ENCODE measurements at places on chromosomes 6 and 20. TPM values are rescaled to one million over a fixed set of nuclear protein-coding genes. Genes with fewer than 3 reads are reported as not detected.
A peak's percentile ranks its signal among the peaks of the same experiment; 100 is the strongest.

CYP39A1 gene
- not detected for total RNA-seq

- peak; percentile 59 for DNase-seq
Observed at GRCh38 chr6:5995949-5996713, 10.6 kb downstream of the NRN1 start.

ECT2L gene
- total RNA-seq: not detected

- no peak for DNase-seq
Observed at GRCh38 chr6:3432416-3432815, 24.4 kb downstream of the SLC22A23 start.

- no peak for DNase-seq
Observed at GRCh38 chr6:106702451-106703110, 73.2 kb downstream of the QRSL1 start.

DNA sequence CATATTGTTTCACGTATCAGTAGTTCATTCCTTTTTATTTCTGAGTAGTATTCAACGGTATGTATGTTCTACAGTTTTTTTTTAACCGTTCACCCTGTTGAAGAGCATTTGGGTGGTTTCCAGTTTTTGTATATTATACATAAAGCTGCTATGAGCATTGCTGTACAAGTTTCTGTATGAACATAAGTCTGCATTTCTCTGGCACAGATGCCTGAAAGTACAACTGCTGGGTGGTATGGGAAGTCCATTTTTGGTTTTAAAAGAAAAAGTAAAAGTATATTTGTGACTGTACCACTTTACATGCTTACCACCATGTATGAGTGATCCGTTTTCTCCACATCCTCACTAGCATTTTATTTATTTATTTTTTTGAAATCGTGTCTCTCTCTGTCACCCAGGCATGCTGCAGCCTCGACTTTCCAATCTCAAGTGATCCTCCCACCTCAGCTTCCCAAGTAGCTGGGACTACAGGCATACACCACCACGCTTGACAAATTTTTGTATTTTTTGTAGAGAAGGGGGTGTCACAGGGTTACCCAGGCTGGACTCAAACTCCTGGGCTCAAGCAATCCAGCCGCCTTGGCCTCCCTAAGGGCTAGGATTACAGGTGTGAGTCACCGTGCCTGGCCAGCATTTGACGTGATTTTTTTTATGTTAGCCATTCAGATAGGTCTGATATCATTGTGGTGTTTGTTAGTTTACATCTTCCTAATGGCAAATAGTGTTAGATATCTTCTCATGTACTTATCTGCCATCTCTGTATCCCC is 11.0 kb upstream of the SIM1 start:
- no peak for DNase-seq

DNA sequence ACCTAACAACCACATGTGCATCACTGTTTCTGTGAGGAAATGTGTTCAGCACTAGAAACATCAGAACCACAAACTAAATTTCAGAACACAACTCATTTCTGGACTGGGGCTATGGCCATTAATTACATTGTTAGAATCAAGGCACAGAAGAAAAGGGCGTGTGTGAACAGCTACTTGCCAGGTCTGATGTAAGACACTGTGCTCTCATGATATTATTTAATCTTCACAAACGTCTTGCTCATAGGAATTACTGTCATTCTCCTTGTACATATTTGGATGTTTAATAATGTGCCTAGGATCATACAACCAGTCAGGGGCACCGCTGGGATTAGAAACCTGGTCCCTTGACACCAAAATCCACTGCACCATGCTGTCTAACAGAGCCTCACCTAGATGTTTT is 14.8 kb downstream of the ADGRF1 start:
- DNase-seq: no peak

- peak; percentile 42 for DNase-seq
Observed at GRCh38 chr6:84773431-84774156, 9.2 kb upstream of the TBX18 start.

DNA sequence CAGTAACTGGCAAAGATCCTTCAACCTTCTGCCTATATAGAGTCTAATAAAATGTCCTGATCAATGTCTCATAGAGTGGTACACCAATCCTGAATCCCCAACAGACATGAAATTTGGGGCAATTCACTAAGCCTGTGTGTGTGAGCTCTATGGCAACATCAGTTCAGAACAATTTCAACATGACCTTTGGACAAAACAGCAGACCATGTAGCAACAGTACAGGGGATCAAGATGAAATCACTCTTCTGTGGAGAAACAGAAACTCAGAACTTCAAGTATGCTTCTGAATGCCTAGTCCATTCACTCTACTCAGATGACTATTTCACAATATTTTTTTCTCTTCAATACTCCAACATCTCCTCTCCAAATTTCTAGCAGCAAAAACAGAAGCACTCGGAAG is 49.1 kb upstream of the OPRM1 start:
- DNase-seq: no peak

- DNase-seq: no peak
Observed at GRCh38 chr6:138372711-138373463, 4.8 kb upstream of the SMIM28 start.

GRCh38 chr6:125220712-125221111 is 67.1 kb downstream of the TPD52L1 start:
- no peak for DNase-seq

MOXD1 gene
- not detected for total RNA-seq

DNA sequence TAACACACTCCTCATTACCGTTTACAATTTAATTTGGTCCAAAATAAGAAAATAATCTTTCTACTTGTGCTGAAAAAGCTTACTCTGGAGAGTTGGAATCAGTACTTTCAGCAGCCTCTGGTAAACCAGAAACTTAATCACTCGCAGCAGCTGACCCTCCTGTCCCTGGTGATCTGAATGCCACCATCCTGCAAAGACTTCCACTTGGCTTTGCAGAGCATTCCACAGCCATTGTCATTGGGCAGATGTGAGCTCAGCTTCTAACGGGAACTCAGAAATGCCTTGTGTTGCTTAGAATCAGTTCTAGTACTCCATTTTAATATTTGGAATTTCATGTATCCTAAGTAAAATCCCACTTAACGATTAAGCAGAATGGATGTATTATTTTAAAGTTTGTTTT is 59.7 kb downstream of the PHACTR1 start:
- DNase-seq: no peak

- DNase-seq: no peak
Observed at GRCh38 chr6:76014626-76015530, 57.6 kb downstream of the IMPG1 start.

DNA sequence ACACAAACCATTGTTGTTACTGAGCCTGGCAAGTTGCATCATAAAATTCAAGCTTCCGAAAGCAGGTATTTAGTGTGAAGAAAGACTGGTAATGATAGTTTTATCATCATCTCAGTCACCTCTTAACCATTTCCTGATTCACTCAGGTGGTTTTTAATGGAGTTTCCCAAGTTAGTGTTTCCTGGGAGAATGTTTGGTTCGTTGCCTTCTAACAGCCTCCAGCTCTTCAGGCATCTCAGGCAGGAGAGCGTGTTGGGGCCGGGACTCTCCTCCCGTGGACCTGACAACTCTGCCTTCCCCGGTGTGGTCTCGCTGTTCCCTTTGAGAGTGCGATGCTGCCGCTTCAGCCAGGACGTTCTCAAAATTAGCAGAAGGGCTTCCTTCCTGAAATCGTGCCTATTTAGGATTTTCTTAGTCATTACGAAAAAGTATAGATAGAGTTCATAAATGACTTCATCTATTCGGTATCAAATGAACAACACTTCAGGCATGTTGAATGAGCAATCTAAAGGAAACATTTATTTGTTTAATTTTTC is 105.0 kb upstream of the QKI start:
- no peak for DNase-seq

GRCh38 chr6:3222506-3223038 is 4.9 kb downstream of the TUBB2B start:
- DNase-seq: no peak

KIF13A gene
- 0.54 TPM for total RNA-seq

DNA sequence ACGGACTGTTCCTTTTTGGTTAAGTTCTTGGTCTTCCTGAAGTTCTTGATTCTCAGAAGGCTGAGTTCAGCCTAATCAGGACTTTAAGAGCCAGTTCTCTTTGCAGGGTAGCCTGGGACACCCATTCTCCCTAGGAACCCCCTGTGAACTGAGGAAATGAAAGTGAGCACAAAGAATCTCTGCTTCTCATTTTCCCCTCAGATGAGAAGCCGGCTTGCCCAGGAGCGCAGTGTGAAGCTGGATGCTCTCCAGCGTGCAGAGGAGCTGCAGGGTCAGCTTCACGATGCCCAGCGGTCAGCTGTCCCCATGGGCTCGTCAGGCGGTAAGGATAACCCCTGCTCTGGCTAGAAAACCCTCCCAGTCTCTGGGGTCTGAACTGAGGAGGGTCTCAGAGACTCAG is 34.0 kb downstream of the CD164 start:
- DNase-seq: no peak

FILIP1 gene
- not detected for total RNA-seq

DPPA5 gene
- total RNA-seq: not detected

DNA sequence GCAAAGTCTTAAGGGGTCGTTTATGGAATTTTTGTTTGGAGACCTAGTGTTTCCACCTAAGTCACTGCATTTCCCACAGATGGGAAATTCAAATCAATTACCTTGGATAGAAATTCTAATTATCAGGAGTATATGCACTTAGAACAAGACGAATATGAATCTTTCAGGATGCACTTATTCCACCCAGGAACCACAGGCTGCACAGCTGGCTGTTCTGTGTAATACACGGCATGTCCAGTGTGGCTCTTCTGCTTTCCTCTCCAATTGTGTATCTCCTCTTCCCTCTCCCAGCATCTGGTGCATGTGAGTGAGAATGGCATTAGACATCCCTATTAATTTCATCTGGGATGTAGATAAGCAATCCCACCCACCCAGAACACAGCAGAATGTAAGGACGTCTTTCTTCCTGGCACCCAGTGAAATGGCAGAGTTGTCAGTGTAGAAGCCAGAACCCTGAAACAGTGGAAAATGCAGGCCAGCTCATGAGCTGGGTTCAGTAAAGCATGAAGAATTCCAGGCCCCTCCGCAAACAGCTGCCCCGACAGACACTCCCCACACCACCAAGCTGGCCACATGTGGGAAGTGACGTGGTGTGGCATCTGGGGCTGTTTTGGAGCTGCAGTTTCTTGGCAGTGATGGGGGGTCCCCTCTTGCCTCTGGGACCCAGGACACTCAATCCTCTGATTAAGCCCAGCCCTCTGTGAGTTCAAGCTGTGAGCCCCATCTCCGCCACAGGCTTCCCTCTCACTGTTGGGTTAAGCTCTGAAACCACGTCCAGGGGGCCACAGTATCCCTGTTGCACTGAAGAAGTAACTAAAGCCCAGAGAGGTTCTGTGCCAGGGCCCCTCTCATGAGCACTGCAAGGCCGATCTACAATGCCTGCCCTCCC is 180.1 kb upstream of the CST7 start:
- DNase-seq: no peak

C6orf163 gene
- total RNA-seq: 3.4 TPM

GRCh38 chr20:53174454-53174853 is 202.3 kb downstream of the TSHZ2 start:
- no peak for DNase-seq

SYNDIG1 gene
- total RNA-seq: not detected

MOG gene
- total RNA-seq: not detected

DNA sequence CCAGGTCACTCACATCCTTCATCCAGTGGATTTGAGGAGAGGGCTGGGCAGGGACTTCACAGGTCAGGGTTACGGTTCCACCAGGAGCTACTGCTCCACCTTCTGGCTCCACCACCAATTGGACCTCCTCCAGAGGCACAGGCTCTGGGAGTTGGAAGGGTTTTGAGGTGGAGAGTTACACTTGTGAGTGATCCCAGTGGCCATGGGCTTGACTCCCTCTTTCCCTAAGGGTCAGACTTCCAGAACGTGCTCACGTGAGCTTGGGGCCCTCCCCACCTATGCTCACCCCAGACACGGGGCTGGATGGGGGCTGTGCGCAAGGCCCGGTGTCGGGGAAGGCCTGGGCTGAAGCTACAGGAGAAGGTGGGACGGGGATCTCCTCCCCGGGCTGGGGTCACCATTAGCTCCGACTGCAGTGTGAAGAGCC is 1.5 kb downstream of the AGER start:
- DNase-seq: peak; percentile 26

TRERF1 gene
- total RNA-seq: 21.4 TPM

ZSWIM3 gene
- total RNA-seq: 5.7 TPM

GRCh38 chr6:80469977-80470376 is 363.5 kb downstream of the BCKDHB start:
- no peak for DNase-seq

GRCh38 chr20:8250539-8251200 is 118.6 kb downstream of the PLCB1 start:
- DNase-seq: no peak

DNA sequence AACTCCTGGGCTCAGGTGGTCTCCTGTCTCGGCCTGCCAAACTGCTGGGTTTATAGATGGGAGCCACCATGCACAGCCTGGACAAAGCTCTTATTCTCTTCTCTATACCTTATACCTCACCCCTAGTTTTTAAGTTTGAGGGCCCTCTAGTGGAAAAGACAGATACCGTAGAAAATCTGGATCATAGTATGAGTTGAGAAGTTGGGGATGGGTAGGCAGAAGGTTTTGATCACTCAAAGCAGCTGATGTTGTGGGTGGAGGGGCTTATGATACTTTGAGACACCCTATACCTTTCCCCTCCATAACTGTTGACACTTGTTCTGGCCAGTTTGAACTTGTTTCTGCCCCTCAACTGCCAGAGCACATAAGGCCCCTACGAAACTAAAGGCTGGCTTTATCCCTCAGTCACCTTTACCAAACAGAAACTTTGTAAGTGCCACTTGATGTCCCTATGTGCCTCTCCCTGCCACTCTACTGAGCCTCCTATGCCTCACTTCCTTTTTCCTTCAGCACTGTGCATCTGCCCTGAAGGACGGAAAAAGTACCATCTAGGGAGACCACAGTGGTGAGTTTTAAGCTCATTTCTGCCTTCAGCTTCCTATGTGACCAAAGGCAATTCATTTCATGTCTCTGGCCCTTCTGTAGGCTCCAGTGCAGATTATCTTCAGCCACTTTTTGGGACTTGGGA is 28.6 kb downstream of the RALY start:
- DNase-seq: no peak

- DNase-seq: no peak
Observed at GRCh38 chr6:121984956-121985355, 414.5 kb upstream of the HSF2 start.

DNA sequence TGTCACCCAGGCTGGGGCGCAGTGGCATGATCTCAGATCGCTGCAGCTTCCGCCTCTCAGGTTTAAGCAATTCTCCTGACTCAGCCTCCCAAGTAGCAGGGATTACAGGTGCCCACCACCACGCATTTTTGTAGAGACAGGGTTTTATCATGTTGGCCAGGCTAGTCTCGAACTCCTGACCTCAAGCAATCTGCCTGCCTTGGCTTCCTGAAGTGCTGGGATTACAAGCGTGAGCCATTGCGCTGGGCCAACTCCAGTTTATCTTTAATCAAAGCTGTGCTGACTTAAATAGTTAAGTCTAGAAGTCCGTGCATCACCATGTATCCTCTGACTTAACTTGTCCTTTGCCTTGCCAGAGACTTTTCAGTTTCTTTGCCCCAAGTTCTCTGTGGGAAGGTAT is 224.3 kb downstream of the TMEM242 start:
- DNase-seq: no peak
